Activated effector memory CD4-positive, alpha-beta T cell treated with Interleukin-2 at 50 U/mL for 16 hours (primary cell): ENCODE measurements at places on chromosomes 6 and 20.

DNA sequence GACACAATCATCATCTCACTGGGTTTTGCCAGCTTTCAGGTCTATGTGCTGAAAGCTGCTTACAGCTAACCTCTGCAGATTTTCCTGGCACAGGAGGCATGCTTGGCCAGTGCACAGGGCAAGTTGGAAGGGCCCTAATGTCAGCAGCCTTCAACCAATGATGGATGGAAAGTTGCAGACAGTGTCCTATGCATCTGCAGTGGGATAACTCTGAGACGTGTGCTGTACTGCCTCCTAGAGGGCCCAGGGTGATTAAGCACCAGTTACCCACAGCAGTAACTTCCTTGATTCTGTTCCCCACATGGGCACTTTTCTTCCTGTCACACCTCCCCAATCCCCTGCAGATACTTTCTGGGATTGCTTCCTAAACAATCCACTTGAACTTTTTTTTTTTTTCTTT lies 38.6 kb downstream of the OVOL2 start:
- no peak for DNase-seq

DNA sequence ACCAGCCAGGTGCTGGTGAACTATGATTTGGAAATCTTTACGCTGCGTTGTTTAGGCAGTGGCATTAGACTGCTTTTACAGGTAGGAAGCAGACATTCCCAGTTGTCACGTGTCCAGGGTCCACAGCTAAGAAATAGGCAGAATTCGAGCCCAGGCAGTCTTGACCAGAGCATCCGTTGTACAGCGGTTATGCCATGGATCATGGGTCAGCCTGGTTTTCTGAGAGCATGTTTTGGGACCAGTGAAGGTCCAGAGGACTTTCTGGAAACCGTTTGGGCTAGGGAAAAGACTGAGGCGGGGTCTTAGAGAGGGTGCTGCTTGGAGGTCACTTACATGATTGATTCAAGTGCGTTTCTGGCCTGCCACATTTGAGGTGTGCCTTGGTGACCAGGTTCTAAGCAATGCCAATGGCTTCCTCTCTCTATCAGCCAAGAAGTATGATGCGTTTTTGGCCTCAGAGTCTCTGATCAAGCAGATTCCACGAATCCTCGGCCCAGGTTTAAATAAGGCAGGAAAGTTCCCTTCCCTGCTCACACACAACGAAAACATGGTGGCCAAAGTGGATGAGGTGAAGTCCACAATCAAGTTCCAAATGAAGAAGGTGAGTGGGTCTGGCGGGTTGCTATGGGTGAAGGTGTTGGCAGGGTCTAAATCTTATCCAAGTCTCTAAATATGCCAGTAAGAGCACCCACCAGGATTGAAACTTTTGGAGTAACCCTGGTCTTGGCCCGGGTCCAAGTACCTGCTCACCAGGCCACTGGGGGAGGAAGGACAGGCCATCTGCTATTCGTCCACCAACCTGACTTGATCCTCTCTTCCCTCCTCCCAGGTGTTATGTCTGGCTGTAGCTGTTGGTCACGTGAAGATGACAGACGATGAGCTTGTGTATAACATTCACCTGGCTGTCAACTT lies 1.8 kb downstream of the RPL10A start:
- no peak for DNase-seq

GRCh38 chr6:164554700-164555476 lies 754.5 kb downstream of the C6orf118 start:
- DNase-seq: no peak

DNA sequence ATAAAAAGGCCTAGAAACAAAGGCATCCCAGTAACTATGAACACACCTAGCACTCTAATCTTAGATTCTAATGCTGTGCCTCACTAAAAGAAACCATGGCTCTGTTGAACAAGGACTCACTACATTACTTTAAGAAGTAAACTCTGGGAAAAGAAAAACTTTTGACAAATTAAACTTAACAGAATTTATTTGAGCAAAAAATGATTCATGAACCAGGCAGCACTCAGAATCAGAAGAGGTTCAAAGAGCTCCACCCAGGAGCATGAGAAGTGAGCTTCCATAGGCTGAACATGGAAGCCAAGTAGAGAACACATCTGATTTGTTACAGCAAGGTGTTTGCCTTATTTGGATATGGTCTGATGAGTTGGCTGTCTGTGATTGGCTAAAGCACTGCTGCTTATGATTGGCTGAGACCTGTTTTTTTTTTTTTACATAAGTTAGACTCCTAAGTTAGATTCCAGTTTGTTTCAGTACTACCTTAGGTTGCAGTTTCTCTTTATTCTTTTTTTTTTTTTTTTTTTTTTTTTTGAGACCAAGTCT lies 343.6 kb upstream of the SASH1 start:
- DNase-seq: no peak

DNA sequence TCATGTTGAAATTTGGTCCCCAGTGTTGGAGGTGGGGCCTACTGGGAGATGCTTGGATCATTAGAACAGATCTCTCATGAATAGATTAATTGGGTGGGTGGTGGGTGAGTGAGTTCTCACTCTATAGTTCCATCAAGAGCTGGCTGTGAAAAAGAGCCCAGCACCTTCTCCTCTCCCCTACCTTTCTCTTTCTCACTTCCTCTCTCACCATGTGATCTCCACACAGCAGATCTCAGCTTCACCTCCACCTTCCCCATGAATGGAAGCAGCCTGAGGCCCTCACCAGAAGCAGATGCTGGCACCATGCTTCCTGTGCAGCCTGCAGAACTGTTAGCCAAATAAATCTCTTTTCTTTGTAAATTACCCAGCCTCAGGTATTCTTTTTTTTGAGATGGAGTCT lies 12.9 kb upstream of the GMNN start:
- no peak for DNase-seq
